ENCODE measurements at places on chromosomes 7 and 10.
A peak's percentile ranks its signal among the peaks of the same experiment; 100 is the strongest.

GRCh38 chr10:116688241-116688711 is 54.1 kb downstream of the HSPA12A start:
- DNase-seq, result no peak

GRCh38 chr10:13049774-13050420 is 48.4 kb upstream of the CCDC3 start:
- DNase-seq, result no peak

- DNase-seq, result no peak
Observed at GRCh38 chr7:36372156-36372555, 17.5 kb upstream of the ANLN start.

GRCh38 chr7:1933066-1933750 is 263.1 kb downstream of the ELFN1 start:
- DNase-seq, result no peak

- DNase-seq, result no peak
Observed at GRCh38 chr10:123548770-123549169, 117.4 kb upstream of the GPR26 start.

DNA sequence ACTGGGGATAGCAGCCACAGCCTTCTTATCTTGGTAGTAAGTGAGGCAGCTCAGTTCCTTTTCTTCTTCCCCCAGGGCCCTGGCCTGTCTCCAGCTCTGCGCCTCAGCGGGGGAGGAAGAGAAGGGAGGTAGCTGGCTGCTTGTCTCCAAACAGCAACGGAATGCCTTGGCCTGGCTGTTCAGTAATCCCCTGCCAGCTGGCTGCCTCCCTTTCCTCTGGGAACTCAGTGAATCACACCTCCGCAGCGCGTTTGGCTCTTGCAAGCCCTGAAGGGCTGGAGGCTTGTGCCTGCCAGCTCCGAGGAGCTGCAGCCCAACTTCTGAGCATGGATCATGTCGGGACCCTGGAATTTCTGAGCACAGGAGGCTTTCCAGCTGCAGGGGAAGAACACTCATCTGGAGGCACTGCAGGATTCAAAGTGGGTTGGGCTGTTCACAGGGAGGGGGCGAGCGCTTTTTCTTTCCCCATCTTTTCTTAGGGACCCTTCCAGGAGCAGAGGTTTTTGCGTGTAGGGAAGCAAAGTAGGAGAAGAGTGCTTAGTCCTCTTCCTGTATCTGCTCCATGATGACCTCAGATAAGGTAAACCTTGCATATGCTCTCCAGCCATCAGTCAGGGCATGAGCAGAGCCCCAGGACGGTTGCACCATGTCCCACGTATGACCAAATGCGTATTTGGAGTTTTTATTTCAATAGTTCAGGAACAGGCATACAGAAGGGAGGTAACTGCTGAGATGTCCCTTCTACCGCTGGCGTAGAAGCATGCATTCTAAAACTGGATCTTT is 253.2 kb upstream of the INHBA start:
- DNase-seq, result no peak

GRCh38 chr7:2313450-2314208 is 612 bp downstream of the SNX8 start:
- DNase-seq, result no peak

DNA sequence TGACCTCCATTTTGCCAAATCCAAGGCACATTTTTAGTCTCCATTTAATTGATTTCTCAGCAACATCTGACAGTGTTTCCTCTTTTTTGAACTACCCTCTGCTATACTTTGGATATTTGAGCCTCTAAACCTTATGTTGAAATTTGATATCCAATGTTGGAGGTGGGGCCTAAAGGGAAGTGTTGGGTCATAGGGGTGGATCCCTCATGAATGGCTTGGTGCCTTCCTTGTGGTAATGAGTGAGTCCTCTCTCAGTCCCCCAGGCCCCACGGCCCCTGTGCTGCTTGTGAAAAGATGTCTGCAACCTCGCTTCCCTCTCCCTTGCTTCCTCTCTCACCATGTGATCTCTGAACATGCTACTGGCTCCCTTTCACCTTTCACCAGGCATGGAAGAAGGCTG is 96.8 kb upstream of the DGKB start:
- DNase-seq, result no peak

- no peak for DNase-seq
Observed at GRCh38 chr10:71302874-71303568, 16.0 kb upstream of the SLC29A3 start.

DNA sequence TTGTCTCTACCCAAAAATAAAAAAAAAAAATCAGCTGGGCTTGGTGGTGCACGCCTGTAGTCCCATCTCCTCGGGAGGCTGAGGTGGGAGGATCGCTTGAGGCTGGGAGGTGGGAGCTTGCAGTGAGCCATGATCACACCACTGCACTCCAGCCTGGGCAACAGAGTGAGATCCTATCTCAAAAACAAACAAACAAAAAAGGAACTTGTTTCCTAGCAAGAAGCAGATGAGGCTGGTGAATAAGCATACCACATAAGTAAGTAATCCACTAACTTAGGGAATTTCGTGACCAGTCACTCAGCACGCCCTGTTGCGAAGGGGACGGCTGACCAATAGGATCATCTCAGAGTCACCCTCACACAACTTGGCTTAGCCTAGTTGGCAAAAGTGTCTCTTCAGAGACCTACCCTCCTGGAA is 64.6 kb downstream of the CUX1 start:
- DNase-seq, result no peak

- peak; percentile 54 for DNase-seq
Observed at GRCh38 chr10:104209575-104210198, 22.5 kb downstream of the CFAP43 start.

DNA sequence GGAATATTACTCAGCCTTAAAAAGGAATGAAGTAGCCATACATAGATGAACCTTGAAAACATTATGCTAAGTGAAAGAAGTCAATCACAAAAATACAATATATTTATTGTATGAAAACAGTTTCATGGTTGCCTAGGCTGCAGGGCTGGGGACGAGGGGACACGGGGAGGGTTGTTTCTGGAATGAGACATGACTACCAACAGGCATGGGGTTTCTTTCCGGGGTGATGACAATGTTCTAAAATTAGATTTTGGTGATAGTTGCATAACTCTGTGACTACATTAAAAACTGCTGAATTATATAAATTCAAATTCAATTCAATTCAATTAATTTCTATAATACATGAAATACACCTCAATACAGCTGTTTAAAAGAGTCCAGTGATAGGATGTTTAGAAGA is 88.0 kb downstream of the ARHGAP22 start:
- DNase-seq, result no peak

DNA sequence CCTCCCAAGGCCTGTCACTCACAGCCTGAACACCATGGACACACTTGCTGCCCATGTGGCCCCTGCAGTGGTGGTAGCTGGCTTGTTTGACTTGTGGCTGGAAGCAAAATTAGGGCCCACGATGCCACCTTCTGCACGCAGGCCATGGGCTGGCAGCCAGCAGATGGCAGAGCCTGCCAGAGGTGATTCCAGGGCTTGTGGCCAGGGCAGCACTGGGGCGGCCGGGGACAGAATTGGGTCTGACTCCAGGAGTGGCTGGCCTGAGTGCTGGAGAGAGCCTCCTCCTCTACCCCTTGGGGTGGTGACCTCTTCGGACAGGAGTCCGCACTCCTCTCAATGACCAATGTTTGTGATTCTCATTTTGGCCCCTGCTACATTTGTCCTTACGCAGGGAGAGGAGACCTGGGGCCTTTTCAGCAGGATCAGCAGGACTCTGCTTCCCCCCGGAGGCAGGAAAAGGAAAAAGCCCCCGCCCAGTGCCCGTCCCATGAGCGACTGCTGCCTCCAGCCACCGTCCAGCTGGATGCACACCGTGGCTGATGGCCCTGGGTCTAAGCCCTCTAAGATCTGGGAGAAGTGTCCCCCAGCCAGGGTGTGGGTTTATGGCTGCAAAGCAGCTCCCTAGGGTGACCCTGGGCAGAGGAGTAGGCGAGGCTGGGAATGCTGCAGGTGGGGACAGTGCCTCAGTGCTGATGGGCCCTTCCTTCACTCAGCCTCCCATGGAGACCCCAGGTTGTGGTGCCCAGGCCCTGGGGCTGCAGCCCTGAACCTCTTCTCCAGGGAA is 26.5 kb downstream of the DNAJB12 start:
- no peak for DNase-seq

DNA sequence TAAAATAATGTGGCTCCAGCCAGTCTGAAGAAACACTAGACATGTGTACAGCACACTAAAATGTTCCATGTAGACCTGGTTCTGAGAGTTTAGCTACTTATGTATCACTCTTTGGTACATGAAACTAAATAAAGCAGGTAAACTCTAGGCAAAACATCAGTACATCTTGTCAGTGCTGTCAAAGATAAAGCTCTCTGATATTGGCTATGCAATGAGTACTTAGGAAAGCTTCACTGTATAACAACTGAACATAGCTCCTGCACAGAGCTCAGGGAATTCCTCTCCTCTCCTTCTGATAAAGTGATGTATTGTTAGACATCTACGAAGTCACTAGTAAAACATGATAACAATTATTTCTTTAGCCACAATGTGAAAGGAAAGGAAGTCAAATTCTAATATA is 3.5 kb downstream of the LRRN3 start:
- no peak for DNase-seq

- no peak for DNase-seq
Observed at GRCh38 chr10:64112701-64113355, 591.6 kb downstream of the REEP3 start.

DNA sequence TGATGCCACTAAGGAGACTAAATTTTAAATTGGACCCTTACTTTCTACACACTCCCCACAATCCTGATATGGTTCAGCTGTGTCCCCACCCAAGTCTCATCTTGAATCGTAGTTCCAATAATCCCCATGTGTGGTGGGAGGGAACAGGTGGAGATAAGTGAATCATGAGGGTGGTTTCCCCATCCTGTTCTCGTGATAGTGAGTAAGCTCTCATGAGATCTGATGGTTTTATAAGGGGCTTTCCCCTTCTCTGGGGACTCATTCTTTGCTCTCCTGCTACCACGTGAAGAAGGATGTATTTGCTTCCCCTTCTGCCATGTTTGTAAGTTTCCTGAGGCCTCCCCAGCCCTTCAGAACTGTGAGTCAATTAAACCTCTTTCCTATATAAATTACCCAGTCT is 18.4 kb upstream of the BET1 start:
- no peak for DNase-seq

DNA sequence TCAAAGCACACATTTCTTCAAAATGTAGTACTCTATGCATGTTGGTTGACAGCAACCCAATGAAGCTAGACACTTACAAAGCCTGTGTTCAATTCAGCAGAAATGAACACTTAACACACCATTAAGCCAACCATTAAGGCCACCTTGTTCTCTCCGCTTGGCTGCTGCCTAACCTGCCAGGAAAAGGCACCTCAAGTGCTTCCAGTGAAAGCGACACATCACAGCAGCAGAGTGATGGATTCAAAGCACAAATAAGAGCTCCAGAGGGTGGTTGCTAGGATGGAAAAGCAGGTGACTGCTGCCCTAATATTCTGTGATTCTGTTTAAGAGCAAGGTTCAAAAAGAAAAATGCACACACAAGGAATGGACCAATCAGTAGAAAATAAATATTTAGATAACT is 81.5 kb upstream of the GNAI1 start:
- DNase-seq, result no peak

- DNase-seq, result no peak
Observed at GRCh38 chr7:134480730-134481129, 21.8 kb upstream of the AKR1B1 start.

DNA sequence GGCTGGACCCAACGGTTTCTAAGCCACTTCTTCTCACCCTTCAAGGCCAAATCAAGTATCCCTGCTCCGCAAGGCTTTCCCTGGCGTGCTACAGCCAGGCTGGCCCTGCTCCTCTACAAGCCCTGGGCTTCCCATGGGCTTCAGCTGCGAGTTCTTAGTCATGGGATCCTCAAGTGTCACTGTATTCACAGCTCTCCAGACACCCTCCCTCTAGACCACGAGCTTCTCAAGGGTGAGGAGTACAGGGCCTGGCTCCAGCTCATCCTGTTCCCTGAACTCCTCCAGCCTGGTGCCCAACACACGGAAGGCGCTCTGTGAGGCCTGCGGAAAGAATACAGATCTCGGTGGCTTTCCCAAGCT is 38.8 kb downstream of the FAM53B start:
- no peak for DNase-seq

DNA sequence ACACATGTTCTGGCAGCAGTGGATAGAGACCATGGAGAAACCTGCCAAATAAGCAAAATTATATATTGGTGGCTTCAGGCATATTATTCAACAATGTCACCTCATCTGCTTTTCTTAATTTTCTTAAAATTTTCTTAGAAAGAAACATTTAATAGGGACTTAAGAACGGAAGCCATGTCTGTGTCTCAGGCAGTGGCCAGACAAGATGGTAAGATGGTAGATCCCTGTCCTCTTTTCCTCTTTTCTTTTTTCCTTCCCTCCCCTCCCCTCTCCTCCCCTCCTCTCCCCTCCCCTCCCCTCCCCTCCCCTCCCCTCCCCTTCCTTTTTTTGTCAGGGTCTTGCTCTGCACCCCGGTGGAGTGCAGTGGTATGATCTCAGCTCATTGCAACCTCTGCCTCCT is 24.2 kb upstream of the ICA1 start:
- DNase-seq, result no peak

DNA sequence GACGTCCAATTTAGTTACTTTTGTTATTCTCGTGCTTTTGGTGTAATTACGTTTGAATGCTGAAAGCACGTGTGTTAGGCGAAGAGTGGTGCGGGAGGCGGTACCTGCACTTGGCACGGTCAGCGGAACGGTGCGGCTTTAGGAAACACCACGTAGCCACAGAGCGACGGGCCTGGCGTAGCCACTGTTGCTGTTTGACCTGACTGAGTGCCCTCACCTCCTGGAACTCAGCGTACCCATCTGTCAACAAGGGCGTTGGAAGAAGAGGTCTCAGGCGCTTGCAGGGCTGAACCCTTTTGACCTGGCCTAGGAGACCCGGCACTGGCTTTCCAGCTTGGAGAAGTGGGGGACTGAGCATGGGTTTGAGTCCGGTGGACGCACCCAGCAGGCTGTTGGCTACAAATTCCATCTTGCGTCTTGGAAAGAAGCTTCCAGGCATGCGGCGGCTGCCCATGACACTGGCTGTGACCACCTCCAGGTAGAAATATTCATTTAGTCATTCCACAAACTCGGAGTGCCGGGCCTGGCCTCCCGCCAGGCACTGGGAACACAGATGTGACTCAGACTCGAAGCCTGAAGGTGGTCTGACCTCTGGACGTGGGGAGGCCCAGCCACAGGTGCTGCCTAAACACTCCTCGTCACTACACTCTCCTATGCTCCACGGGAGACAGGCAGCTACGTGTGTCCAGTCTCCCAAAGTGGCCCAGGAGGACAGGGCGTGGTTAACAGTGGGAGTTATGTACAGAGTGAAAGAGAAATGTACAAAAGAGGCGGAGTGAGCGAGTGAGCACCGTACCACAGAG is 22.2 kb downstream of the FAM20C start:
- no peak for DNase-seq
